ENCODE measurements at places on chromosomes 5 and 9.

DNA sequence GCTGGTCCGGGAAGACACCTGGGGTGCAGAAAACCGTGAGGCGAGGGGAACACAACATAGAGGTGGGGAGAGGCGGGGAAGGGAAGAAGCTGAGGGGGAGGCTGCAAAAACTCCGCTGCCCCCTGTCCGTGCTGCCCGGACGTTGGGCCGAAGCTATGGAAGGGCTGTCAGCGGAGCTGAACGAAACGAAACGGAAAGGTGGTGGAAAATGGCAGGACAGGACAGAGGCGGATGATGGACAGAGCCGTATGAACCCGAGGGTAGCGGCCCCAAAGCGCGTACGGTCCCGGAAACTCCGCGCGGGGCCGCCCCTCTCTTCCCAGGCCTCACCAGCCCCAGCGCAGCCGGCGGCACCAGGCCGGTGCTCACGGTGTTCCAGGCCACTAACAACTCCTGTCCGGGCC, 272 bp downstream of the ANAPC2 start:
- no peak for ATAC-seq

DNA sequence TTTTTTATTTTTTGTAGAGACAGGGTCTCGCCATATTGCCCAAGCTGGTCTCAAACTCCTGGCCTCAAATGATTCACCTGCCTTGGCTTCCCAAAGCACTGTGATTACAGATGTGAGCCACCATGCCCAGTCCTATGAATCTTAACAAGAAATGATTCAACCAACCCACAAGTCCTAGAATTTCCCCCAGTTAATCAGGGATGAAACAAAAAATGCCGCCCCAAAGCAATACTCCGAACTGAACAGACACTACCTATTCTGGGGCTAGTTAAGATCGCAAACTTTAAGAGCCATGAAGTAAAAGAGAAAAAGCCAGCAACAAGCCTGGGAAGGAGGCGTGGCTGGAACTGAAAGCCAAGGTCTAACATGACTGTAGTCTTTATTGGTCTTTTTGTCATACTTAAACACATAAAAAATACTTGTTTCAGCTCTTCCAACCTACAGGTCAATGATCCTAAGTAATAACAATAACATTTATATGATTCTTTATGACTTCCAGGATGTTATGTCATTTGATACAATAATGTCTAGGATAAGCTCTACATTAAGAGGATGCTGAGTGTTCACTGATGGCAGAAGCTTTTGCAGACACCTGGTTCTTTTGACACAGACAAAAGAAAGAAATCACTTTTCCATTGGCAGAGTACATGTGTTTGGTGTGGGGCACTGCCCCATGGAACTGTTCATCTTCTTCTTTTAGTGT, 361.1 kb upstream of the TLE4 start:
- no peak for ATAC-seq

DNA sequence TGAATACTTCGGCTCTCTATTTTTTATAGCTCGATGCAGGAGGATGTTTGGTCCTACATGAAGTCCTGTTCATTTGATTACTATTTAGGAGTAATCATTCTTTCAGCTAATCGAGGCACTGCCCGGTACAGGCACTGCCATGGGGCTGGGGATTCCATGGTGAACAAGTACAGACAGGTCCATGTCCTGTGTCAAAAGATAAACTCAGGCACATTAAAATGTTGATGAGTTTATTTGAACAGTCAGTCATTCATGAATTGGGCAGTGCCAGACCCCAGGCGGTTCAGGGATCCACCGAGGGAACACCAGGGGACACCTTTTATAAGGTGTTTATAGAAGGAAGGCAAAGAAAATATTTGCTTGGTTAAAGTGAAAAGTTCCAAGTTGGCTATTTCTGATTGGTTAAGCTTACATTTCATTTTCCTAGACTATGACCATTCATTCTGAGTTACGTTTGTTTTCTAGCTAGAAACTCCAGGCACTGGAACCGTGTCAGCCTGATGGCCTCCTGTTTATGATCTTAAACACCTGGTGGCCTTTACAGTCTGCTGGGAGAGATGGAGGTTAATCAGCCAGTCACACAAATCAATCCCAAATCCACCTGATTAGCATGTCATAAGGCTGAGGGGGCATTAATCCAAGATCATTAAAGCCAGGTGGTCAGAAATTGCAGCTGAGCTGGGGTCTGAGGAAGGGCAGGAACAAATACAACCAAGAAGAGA, 47.0 kb upstream of the TDRD7 start:
- no peak for ATAC-seq

DNA sequence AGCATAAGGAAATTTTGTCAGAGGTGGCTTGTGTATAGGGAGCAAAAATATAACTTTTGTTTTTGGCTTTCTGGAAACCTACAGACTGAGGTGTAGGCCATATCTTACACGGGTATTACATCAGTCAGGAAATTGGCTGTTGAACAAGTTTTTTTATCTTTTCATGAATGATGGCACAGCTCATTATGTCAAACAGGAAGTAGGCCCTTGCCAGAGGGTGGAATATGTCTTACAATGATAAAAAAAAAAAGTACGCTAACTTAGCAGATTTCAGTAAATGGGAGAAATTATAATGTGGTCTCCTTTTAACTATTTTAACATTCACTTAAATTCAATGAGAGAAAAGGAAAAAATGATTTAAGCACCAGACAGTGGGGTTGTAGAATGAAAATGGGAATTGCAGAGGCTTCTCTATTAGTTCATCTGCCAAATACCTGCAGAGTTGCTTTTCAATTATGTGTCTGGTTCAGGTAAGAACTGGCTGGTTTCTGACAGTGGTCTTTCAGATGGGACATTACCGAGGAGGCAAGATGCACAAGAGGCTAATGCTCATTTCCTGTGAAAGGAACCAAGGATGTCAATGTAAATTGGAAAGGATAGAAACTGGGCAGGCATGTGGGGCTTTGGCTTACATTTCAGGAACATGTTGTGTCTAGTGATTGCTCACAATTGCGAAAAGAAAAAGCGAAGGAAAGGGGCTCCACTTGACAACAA, 169.9 kb downstream of the NNT start:
- ATAC-seq = peak; percentile 84

GRCh38 chr9:36818965-36819870, 214.8 kb downstream of the PAX5 start:
- no peak for ATAC-seq

DNA sequence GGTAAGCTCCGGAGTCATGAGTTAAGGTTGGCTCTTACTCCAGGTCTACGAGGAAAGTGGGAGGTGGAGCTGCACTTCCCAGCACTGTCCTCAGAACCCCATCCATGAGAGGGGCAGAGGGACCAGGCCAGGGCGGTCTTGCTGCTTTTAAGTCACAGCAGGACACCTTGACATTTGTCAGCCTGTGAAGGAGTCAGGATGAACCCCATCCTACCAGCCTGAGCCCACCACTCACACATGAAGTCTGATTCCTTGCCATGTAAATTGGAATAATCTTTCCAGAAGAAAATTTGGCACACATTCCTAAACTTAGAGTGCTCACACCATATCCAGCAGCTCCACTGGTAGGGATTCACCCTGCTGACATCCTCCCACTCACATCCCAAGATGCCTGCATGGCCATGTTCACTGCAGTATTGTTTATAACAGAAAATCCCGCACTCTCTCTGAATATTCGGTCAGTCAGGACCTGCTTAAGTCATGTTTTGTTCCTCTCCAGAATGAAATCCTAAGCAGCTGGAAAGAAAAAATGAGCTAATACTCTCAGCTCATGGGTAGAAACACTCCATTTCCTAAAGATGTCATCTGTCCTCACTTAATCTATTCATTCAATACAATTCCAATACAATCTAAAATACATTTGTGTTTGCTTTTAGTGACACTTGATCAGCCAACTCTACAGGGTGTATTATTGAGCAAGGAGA, 79.3 kb upstream of the COL5A1 start:
- no peak for ATAC-seq

DNA sequence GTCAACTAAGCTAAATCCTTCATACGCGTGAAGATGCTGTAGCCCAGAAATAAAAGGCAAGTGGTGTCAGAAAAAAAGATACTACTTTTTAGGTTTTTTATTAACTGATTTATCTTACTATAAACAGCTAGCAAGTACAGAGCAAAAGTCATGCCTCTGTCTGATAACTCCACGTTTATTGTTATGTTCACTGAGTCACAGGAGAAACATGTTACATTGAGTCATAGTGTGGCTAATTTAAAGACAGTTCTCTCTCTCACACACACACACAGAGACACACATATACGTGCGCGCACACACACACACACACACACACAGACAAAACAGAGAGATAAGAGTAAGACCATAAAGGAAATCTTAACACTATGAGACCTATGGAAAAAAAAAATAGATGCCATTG, 770.0 kb upstream of the CDH10 start:
- ATAC-seq = no peak

DNA sequence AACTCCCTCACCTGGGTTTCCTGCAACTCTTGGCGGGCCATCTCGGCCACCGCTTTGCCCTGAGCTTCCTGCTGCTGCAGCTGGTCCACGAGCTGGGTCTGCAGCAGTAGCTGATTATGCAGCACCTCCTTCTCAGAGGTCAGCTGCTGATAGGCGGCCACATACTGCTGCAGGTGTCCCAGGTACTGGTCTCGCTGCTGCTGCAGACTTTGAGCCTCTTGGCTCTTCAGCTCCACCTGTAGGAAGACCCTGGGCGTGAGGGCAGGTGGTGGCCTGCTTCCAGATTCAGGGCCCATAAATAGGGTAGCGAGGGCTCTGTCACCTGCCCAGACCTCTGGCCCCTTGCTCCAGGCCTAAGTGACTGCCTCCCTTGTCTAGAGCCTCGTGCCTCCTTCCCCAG, 16.7 kb downstream of the GOLGA2 start:
- no peak for ATAC-seq

GRCh38 chr9:71353720-71354119, 232.3 kb upstream of the TRPM3 start:
- no peak for ATAC-seq

GRCh38 chr9:108271646-108272348, 584.0 kb downstream of the ACTL7B start:
- ATAC-seq = peak; percentile 62

DNA sequence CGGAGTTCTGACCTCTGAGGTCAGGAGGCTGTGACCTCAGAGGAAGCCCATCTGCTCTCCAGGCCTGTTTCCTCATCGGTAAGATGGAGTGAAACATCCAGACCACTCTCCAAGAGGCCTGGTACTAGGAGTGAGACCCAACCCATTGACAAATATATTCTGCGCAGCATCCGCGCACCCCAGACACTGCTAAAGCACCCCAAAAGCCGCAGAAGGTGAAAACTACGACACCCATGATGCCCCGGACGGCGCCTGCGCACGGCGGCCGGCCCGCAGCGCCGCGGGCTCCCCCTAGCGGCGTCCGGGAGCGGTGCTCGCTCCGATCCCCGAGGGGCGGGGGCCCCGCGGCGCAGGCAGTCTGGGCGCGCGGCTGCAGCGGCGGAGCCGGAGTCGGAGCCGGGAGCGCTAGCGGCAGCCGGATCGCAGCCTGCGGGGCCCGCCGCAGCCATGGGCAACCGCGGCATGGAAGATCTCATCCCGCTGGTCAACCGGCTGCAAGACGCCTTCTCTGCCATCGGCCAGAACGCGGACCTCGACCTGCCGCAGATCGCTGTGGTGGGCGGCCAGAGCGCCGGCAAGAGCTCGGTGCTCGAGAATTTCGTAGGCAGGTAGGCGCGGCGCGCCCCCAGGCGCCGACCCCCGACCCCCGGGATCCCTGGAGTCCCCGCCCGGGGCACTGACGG, at the start of gene DNM1:
TSS of gene DNM1 (plus strand) at position 356 of the 683 bp plus-strand sequence. CDS start at position 448, 92 bp downstream.
- ATAC-seq = peak; percentile 87

DNA sequence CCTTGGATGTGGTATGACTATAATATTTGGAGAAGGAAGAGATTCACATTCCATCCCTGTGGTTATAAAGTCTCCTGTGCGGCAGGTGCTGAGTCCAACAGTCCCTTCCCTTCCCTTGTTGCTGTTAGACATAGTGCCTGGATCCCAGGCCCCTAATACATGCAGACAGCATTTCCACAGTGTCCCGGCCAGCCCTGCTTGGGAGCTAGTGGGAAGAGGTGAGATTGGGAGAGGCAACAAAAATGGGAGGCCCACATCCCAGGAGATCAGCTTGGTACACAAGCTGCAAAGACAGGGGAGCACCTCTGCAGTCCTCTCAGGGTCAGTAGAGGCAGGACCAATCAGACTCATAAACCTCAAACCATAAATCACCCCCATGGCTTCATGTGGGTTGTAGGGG, 3.3 kb upstream of the NEURL1B start:
- ATAC-seq = no peak

DNA sequence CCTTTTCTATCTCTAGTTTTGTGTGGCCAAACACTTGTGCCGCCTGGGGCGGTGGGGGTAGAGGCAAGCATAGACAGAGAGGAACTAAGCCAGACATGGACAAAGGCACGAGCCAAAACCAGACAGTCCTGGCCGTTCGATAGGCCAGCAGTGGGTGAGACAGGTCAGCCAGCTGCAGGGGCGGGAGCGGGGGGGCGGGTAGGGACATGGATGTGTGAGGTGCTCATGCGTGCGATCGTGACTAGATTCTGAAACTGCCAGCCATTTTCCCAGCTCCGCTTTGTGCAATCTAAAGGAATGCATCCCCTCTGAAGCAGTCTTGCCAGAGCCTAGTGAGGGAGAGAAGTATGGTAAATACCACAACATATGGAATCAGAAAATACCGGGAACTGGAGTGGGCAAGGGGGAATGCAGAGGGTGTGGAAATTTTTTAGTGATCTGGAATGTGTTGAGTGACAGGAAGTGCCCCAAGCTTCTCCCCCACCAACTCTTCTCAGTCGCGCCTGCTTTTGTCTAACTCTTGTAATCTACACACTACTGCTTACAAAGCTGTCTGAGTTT, 111.9 kb downstream of the NR6A1 start:
- ATAC-seq = peak; percentile 67

GRCh38 chr9:137198902-137199283, 1.6 kb downstream of the TPRN start:
- ATAC-seq = no peak

DNA sequence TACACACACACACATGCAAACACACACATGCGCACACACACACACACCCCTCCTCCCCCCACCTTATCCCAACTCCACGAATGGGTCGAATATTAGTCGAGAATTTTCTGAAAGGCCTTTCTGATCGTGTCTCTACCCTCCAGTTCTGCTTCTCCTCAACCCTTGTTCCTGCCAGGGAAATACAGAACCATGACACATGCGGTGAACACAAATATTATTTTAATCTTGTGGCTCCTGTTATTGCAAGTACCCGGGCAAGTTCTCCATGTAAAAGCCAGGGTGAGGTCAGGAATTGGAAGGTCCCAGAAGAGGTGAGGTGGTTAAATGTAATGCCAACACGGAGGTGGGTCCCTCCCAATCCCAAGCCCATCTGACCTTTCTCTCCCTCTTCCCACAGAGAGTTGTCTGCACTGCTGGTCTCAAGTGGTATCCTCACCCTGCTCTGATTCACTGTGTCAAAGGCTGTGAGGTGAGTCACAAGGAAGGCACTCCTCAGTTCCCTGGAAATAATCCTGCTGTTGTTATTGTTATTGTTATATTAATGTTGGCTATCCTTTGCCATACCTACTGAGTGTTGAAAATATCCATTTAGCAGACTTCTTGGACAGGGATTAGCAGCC, 223.7 kb downstream of the PAPPA start:
- ATAC-seq = peak; percentile 83
